NCI-H82 (cell line): ENCODE measurements at places on chromosomes 1 and 21.

GRCh38 chr1:54464477-54465146 is 58.4 kb upstream of the SSBP3 start:
- DNase-seq = no peak

GRCh38 chr1:111690306-111690617 is 48.9 kb downstream of the INKA2 start:
- no peak for DNase-seq

DNA sequence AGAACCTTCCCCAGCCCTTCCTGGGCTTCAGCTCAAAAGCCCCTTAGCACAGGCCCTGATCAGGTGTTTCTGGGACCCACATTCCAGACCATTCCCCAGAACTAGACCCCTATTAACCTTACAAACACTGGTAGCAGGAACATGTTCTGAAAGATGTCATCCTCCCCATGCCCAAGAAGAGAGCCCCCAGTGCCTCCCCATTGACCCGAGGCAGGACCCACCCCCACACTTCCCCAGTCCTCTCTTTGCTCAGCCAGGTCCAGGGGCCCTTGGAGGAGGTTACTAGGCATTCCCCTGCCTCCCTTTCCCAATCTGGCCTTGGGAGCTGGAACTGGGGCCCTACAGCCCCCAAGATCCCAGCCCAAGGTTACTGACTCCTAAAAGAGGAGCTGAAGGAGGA is 38.9 kb upstream of the HMGB4 start:
- DNase-seq = no peak

DNA sequence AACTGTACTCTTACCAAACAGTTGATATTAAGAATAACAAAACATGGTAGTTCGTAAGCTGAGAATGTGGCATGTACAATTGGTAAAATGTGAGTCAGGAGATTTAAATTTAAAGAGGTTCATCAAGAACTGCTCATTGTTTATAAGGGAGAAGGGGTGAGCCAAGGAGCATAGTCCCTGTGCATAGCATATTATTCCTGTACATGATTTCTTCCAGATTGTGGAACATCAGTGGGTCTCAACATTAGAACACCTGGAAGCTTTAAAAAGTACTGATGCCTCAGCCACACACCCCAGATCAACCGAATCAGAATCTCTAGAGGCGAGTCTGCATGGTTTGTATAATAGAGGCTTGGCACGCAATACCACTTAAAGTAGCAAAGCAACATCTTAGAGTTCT is 56.1 kb downstream of the KCTD3 start:
- DNase-seq = no peak

DNA sequence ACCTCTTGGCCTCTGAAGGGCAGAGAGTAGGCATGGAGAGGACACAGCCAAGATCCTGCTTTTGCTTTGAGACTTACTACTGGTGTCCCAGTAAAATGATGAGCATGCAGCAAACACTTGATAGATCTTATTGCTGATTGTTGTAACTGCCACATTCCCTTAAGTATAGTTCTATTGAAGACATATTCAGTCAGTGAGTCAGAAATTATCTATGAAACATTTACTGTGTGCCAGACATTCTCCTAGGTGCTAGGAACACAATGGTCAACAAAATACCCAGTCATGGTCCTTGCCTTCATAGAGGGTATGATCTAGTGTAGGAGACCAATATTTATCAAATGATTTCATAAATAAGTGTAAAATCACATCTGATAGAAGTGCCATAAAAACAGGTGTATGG is 13.6 kb downstream of the STYXL2 start:
- DNase-seq = no peak
